ENCODE measurements at places on chromosomes 6 and 20. TPM values are rescaled to one million over a fixed set of nuclear protein-coding genes. Genes with fewer than 3 reads are reported as not detected.

MAFB gene
- 2.9 TPM for total RNA-seq

CD2AP gene
- 68.8 TPM for total RNA-seq

OPN5 gene
- not detected for total RNA-seq

- no peaks in the 10 kb centered on the region for H3K36me3 ChIP-seq
- H3K27me3 ChIP-seq: peaks cover 76% of the 10 kb centered on the region
- DNase-seq: no peak
- no peak overlapping the region for H3K27ac ChIP-seq
- H3K4me3 ChIP-seq: no peak overlapping the region
- H3K4me1 ChIP-seq: no peaks in the 10 kb centered on the region
These were observed 81.1 kb downstream of the NCR2 start for GRCh38 chr6:41416501-41416837.

DNA sequence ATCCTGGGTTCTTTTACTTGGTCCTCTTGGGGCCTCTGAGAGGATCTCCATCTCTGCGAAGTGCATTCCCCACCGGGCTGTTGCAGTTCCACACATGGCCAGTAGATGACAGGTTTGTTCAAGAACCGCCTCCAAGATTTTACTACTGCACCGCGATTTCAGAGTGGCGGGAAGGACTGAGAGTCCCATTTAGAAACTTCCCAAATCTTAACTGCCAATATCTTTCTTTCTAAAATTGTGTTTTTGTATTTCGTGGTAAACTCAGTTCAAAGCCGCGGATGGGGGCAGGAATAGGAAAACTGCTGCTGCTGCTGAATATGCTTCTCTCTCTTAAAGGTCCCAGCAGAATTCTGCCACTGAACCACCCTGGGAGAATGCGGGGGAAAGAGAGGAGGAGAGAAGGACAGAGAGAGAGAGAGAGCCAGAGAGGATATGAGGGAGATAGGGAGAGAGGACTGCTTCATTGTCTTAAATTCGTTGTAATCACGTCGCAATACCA, 8.6 kb upstream of the BTNL2 start:
- H3K27me3 ChIP-seq: peaks cover 18% of the 10 kb centered on the region
- H3K4me3 ChIP-seq: peak overlapping the region; percentile 35
- no peak overlapping the region for H3K27ac ChIP-seq
- H3K36me3 ChIP-seq: no peaks in the 10 kb centered on the region
- peak; percentile 41 for DNase-seq

GRCh38 chr6:38739532-38739931, 24.4 kb downstream of the DNAH8 start:
- no peaks in the 10 kb centered on the region for H3K4me1 ChIP-seq
- no peaks in the 10 kb centered on the region for H3K36me3 ChIP-seq
- no peak overlapping the region for H3K4me3 ChIP-seq
- no peak for DNase-seq
- no peak overlapping the region for H3K27ac ChIP-seq

GRCh38 chr6:130713144-130713543, 114.1 kb upstream of the SMLR1 start:
- H3K36me3 ChIP-seq: no peaks in the 10 kb centered on the region
- no peak overlapping the region for H3K27ac ChIP-seq
- H3K4me3 ChIP-seq: no peak overlapping the region
- DNase-seq: no peak
- H3K27me3 ChIP-seq: no peaks in the 10 kb centered on the region
- no peaks in the 10 kb centered on the region for H3K4me1 ChIP-seq

- H3K4me3 ChIP-seq: no peak overlapping the region
- H3K27ac ChIP-seq: no peak overlapping the region
- H3K36me3 ChIP-seq: no peaks in the 10 kb centered on the region
- H3K27me3 ChIP-seq: no peaks in the 10 kb centered on the region
- H3K4me1 ChIP-seq: no peaks in the 10 kb centered on the region
These were observed 6.5 kb upstream of the CEP250 start for GRCh38 chr20:35448788-35449373.

- no peak overlapping the region for H3K4me3 ChIP-seq
- no peak for DNase-seq
- no peaks in the 10 kb centered on the region for H3K4me1 ChIP-seq
- no peaks in the 10 kb centered on the region for H3K27me3 ChIP-seq
- H3K27ac ChIP-seq: no peak overlapping the region
- peaks cover 26% of the 10 kb centered on the region for H3K36me3 ChIP-seq
These were observed 12.3 kb downstream of the LOC128125822 start for GRCh38 chr6:63584566-63584965.

- no peak within 1 kb of the TSS for H3K27ac ChIP-seq
- peaks cover 4% of the 10 kb centered on the region for H3K4me1 ChIP-seq
- H3K36me3 ChIP-seq: no peaks in the 10 kb centered on the region
- peaks cover 3% of the 10 kb centered on the region for H3K27me3 ChIP-seq
- H3K4me3 ChIP-seq: peak within 1 kb of the TSS; percentile 49
These were observed at the start of gene LHFPL5 for GRCh38 chr6:35804996-35805736. TSS of gene LHFPL5 (plus strand) at chr6:35805352. CDS start at chr6:35805671, 319 bp downstream.

DNA sequence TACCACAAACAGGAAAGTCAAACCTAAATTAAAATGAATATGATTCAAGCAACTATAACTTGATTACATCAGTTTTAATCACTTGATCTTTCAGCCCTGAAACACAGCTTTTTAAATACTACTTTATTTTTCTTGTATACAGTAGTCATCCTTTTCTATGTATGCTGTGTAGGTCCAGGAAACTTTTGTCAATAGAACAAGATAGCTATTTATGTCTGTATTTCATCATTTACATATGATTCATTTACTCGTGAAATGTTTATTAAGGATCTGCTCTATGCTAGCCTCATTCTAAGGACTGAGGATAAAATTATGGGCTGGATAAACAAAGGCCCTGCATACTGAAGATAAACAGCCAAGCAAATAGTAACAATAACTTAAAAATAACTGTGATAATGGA, 930.2 kb downstream of the TFAP2A start:
- no peak overlapping the region for H3K4me3 ChIP-seq
- peaks cover 17% of the 10 kb centered on the region for H3K4me1 ChIP-seq
- H3K27ac ChIP-seq: no peak overlapping the region
- DNase-seq: no peak
- H3K27me3 ChIP-seq: no peaks in the 10 kb centered on the region
- no peaks in the 10 kb centered on the region for H3K36me3 ChIP-seq

- DNase-seq: no peak
- peaks cover 13% of the 10 kb centered on the region for H3K4me1 ChIP-seq
- H3K27me3 ChIP-seq: peaks cover 49% of the 10 kb centered on the region
- no peak overlapping the region for H3K4me3 ChIP-seq
- no peak overlapping the region for H3K27ac ChIP-seq
These were observed 3.3 kb upstream of the ACSS1 start for GRCh38 chr20:25061103-25061799.

- peaks cover 3% of the 10 kb centered on the region for H3K27me3 ChIP-seq
- DNase-seq: no peak
These were observed 21.1 kb downstream of the PPP1R14C start for GRCh38 chr6:150163970-150164369.

- DNase-seq: no peak
- no peaks in the 10 kb centered on the region for H3K27me3 ChIP-seq
- no peaks in the 10 kb centered on the region for H3K4me1 ChIP-seq
- no peak overlapping the region for H3K27ac ChIP-seq
- no peak overlapping the region for H3K4me3 ChIP-seq
These were observed 395.9 kb downstream of the CDH26 start for GRCh38 chr20:60354024-60354580.

GRCh38 chr6:53070806-53071205, 5.6 kb downstream of the FBXO9 start:
- H3K4me1 ChIP-seq: no peaks in the 10 kb centered on the region
- H3K36me3 ChIP-seq: peaks cover 18% of the 10 kb centered on the region
- DNase-seq: no peak
- no peak overlapping the region for H3K27ac ChIP-seq
- H3K4me3 ChIP-seq: no peak overlapping the region
- no peaks in the 10 kb centered on the region for H3K27me3 ChIP-seq

DNA sequence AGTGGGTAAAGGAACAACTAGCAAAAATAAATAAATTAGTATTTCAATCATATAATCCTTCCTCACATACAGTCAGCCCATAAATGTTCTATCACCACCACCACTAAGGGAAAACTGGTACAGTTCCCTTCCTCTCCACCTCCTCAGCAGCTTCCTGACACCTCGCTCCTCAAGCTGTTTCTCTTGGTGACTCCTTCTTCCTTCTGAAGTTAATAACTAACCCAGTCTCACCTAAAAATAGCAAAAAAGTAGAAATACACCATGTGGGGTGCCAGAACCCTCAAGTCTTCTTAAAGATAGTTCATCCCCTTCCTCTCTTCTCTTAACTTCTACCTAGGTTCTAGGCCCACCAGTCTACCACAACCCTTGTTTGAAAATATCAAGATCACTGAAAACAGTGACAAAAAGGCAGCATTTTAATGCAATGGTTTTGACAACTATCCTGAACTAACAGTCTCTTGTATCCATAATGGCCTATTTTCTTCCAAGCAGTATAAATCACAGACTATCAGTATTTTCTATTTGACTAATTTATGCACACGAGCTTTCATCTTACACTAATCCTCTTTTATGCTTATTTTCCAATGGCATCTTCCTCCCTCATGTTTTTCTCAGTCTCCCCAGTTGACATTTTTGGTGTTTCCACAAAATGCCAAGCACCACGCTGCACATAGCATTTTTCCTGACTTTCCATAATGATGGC, 85.5 kb downstream of the KHDC1L start:
- no peaks in the 10 kb centered on the region for H3K4me1 ChIP-seq
- no peaks in the 10 kb centered on the region for H3K36me3 ChIP-seq
- H3K4me3 ChIP-seq: no peak overlapping the region
- no peaks in the 10 kb centered on the region for H3K27me3 ChIP-seq

- no peak overlapping the region for H3K4me3 ChIP-seq
- H3K36me3 ChIP-seq: no peaks in the 10 kb centered on the region
- peaks cover 22% of the 10 kb centered on the region for H3K4me1 ChIP-seq
These were observed 2.8 kb downstream of the KCNQ5 start for GRCh38 chr6:72624557-72625160.

Measured in astrocyte (in vitro differentiated cells and primary cell).